ENCODE measurements at places on chromosomes 7 and 10.

DNA sequence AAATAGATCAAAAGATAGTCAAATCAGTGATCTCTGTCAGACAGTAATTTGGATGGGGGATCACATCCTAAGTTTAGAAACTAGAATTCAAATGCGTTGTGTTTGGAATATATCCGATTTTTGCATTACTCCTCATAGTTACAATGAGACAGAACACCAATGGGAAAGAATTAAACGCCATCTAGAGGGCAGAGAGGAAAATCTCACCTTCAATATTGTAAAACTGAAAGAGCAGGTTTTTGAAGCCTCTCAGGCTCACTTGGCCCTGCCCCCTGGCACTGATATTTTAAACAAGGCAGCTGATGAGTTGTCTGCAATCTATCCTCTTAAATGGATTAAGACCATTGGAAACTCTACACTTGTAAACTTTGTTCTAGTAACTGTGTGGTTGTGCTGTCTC is 17.7 kb downstream of the FRG2B start:
- DNase-seq, result peak; percentile 25

- peak; percentile 43 for DNase-seq
Measured at GRCh38 chr7:34612661-34613060, 45.4 kb upstream of the NPSR1 start.

DNA sequence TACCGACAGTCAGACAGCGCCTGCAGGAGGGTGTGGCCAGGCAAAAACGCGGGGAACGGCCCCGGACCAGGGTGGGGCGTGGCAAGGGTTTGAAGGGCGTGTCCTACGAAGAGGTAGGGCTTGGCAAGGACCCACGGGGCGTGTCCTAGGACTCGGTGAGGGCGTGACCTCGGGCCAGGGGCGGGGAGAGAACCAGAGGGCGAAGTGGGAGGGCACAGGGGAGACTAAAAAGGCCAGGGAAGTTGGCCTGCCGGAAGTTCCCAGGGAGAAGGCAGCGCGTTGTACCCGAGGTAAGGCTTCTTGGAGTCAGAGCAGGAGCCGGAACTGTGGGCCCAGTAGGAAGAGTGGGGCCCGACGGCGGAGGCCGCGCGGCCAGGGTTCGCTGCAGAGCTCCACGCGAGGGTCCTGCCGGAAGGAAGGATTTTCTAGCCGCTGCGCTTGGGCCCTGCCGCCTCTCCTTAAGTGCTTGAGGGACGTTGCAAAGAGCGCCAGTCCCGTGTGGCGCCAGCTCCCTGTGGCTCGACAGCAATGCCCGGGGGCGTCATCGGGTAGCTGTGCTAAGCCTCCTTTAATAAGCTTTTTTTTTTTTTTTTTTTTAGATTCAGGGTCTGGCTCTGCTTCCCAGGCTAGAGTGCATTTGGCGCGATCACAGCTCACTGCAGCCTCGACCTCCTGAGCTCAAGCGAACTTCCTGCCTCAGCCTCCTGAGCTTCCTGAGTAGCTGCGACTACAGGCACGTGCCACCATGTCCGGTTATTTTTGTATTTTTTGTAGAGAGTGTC is at the start of gene PTER:
TSS of gene PTER (plus strand) at position 253 of the 782 bp plus-strand sequence. CDS start 47,375 bp downstream, outside the sequence.
- peak; percentile 94 for DNase-seq

DNA sequence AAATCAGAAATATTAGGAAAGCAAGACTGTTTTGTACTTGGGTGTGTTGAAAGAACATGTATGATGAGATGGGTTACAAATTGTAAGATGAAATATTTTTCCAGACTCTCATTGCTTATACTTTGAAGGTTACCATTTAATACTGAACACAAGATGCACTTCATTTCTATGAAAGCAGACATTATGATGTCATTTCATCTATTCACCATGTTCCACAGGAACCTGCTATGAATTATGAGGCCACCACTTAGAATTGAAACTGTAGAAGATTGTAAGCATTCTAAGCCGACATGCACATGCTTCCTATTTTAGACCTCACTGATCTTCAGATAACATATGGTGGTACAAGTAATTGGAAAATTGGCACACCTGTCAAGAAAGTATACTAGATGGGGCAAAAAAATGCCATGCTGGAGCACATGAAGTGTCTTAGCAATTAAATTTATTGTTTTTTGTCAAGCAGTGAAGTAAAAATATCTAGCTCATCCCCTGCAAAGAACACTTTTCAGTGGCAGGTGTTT is 195.0 kb downstream of the PHF14 start:
- DNase-seq, result no peak

DNA sequence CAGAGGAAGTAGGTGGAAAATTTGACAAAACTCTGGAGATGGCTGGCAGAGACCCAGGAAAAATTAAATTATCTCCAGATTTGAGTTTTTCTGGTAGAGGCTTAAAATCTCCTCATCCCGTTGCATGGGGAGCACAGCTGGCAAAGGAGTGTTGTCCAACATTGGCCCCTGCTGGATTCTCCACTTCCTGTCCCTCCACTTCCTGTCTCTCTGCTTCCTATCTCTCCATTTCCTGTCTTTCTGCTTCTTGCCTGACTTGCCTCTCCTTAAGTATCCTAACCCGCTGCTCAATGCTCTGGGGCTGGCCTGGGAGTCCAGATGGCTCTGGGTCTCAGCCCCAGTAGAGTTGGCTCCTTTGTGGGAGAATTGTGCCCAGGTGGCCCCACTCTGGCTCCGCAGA is 65.8 kb upstream of the EMX2 start:
- peak; percentile 74 for DNase-seq

- no peak for DNase-seq
Measured at GRCh38 chr7:139886899-139887298, 57.8 kb downstream of the TBXAS1 start.

- DNase-seq, result no peak
Measured at GRCh38 chr7:116766881-116767280, 94.9 kb downstream of the MET start.

- DNase-seq, result no peak
Measured at GRCh38 chr7:31186202-31186601, 134.1 kb downstream of the ADCYAP1R1 start.

DNA sequence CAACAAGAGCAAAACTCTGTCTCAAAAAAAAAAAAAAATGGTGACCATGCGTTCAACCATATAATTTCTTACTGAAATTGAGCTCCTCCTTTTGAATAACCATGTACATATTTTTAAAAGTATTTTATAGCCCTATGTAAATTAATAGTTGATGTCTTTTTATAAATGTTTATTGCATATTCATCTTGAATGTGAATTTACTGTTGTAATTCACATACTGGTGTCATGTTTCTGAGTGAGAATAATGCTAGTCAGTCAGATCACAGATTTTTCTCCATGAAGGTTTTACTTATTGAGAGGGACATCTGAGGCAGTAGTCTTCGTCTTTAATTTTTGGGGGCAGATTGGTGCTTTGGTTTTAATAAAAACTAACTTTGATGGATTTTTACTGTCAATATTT is 112.2 kb downstream of the SVOPL start:
- DNase-seq, result no peak

GRCh38 chr10:75788394-75789205 is 357.2 kb downstream of the LRMDA start:
- DNase-seq, result peak; percentile 37

DNA sequence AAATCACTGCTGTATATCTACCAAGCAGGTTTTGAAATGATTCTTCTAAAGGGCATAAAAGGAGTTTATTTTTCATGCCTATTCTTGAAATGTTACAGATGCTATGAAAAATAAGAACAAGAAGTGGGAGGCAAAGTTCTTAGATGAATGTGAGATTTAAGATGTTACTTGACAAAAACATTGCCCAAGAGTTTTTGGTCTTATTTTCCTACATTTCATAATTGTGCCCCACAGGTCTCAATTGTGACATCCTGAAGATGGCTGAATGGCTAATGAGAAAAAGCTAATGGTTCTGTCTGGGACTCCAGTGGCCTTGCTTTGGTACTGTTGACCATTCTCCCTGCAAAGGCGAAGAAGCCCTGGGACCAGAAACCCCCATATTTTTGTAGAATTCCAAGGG is 43.0 kb upstream of the IFRD1 start:
- DNase-seq, result no peak

GRCh38 chr10:75108684-75109458 is 2.6 kb upstream of the SAMD8 start:
- peak; percentile 9 for DNase-seq

DNA sequence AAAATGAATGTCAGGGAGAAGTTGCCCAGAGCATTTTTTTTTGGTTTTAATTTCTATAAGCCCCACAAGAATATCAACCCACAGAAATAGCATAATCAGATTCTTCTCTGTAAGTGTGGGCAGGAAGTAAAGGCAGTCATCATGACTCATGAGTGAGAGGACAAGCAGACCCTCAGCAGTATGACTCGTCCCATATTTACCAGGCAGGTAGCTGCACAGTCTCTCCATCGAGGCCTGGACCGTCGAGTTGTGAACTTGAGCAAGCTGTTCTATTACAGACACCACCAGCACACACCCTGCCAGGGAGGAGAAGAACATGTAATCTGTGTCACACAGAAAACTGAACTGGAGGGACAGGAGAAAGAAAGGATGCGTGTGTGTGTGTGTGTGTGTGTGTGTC is 37.8 kb downstream of the AOAH start:
- no peak for DNase-seq

DNA sequence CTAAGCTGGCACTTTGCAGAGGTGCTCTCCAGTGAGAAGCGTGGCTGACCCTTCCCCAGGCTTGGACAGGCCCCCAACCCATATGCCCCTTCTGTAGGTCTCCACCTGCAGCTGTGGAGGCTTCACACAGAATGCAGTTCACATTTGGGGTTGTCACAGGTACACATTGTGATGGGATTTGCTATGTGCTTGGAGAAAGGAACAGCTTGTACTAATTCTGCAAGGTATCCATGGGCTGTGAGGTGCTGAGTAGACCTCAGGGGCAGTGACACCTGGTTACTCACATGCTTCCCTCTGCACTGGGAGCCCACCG is 188.9 kb downstream of the CXCL12 start:
- no peak for DNase-seq

- DNase-seq, result peak; percentile 9
Measured at GRCh38 chr7:15985587-15986384, 299.3 kb upstream of the MEOX2 start.

GRCh38 chr10:4383651-4384098 is 442.3 kb upstream of the AKR1E2 start:
- peak; percentile 33 for DNase-seq

- peak; percentile 58 for DNase-seq
Measured at GRCh38 chr7:91193141-91193540, 71.1 kb upstream of the FZD1 start.

GRCh38 chr10:107653832-107654287 is 489.4 kb upstream of the SORCS1 start:
- DNase-seq, result peak; percentile 64

- no peak for DNase-seq
Measured at GRCh38 chr10:119316002-119316358, 108.6 kb downstream of the GRK5 start.

- DNase-seq, result no peak
Measured at GRCh38 chr10:97180363-97180755, 5.4 kb downstream of the SLIT1 start.

DNA sequence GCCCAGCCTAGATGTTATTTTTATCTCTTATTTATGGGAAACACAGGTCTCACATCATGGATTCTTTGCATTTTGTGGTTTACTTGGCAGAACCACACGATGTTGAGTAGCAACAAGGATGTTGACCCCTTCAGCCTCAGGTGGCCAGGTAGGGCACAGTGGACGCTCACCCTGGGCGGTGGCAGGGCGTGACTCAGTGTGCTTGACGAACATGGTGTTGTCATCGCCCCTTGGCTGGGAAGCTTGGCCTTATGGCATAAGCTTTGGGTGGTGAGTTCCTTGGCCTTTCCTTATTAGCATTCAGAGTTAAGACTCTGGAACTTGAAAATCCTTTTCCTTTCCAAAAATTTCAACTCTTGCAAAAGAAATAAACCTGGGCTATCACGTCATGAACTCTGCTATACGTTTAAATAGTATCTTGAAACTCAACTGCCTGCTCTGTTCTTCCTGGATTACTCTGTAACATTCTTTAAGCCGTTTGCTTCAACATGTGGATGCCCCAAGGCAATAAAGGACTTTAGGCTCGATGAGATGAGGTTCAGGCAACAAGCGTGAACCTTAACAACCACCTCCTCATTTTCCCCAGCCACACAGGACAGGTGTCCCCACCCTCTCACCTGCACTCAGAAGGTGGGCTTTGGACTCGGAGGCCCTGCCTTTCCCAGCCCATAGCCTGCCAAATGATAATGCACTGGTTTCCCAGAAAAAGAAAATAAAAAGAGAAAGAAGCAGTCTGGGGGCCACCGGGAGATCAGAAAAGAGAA is 22.5 kb upstream of the ECHDC3 start:
- no peak for DNase-seq

GRCh38 chr10:86597306-86597705 is 57.0 kb upstream of the OPN4 start:
- no peak for DNase-seq

DNA sequence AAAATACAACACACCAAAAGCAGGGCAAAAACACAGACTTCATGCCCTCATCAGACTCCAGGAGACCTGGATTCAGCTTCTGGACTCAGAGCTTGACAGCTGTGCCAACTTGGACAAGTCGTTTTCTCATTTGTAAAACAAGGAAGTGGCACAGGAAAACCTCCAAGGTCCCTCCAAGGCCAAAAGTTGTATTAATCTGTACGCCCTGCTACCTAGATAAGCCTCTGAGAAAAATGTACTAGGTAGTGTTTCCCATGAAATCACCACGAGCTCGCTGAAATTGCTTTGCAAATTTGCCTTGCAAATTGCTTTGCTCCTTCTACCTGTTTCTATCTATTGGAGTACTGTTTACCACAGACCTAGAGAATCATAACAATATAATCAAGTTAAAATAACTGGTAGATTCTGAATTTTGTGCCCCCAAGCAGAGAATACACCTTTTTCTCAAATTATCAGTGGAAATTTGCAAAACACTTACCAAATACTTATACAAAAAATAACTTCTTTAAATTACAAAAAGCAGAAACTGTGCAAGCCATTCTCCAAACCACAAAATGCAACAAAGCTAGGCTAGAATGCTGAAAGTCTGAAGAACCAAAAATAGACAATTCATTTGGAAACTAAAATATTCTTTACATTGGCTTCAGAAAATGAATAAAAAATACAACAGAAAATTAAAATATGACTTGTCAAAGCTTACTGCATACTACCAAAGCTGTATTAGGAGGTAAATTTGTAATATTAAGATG is 158.1 kb upstream of the CHST15 start:
- DNase-seq, result no peak

- peak; percentile 36 for DNase-seq
Measured at GRCh38 chr7:10973942-10974911, 555 bp downstream of the PHF14 start.

DNA sequence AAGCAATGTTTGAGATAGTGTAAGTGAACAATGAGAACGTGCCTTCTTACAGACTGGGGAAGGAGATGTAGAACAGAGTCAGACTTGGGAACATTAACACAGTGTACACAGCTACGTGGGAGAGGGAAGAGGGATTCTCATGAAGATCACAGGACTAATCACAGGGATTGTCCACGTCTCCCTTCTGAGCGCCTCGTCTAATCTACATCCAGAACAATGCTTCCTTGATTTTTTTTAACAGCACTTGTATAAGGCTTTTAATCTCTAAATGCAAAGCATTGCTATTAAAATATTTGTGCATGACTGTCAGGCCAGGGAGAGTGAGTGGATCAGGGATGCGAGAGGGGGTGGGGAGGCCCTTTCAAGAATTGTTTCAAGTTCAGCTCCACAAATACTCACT is 62.7 kb downstream of the MET start:
- no peak for DNase-seq
